CD4-positive, alpha-beta T cell treated with Interferon alpha-2 for 1 hour (primary cell): ENCODE measurements at places on chromosomes 1 and 21.

DNA sequence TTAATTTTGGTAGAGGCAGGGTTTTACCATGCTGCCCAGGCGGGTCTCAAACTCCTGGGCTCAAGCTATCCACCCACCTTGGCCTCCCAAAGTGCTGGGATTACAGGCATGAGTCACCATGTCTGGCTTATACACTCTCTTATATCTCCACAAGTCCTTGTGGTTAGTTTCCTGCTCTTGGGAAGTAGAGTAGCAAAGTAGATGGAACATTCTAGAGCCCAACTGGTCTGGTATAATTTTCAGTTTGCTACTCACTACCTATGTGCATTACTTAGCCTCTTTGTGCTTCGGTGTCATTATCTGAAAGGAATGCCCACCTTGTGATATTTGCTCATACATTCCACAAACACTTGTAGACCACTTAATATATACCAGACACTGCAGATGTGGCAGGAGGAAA lies 96.6 kb upstream of the IPO9 start:
- no peak for DNase-seq

DNA sequence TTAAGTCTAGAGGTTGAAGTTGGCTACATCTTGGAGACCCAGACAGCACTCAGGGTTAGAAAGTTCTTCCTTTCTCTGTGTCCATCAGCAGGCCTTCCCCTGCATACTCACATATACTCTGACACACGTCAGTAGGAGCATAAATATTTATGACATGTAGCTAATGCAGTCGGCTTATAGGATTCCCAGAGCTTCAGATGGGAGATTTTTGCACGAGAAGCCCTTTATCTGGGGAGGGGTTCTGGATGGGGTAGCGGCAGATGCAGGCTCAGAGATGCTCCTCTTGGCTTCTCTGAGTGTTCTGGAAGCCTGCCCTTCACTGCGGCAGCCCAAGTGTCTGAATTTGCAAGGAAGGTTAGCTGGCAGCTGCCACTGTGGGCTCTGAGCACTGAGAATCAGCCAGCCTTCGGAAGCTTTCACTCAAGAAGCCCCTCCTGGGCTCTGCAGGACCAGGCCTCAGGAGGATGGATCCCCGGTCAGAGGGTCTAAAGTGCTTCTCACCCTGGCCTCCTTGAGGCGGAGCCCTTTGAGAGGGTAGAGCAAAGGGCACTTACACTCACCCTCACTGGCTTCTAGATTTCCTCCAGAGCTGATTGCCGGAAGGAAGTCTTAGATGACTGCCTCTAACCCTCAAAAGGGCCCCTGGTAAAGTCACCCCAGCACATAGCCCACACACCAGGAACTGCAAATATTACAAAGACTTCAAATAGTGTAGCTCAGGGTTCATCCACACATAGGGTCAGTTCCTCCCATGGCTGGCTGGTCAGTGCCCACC lies 68.1 kb upstream of the NFASC start:
- no peak for DNase-seq

DNA sequence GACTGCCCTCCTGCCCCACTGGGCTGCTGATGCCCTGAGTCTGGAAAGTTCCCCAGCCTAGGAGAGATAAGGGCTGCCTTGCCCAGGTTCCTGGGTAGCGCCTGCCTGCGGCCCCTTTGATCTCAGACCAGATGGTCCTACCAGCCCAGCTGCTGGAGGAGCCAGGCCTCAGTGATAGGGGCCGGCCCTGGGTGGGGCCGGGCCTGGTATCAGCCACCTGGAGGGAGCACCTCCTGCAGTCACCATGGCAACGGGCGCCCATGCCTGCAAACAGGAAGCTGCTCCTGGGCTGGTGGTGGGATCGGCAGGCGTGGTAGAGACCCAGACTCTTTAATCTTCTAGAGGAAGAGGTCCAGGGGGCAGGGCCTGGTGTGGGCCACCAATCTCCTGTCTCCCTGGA lies 119.7 kb upstream of the WNT4 start:
- no peak for DNase-seq

GRCh38 chr1:226696547-226696946 lies 42.5 kb downstream of the ITPKB start:
- DNase-seq, result no peak

DNA sequence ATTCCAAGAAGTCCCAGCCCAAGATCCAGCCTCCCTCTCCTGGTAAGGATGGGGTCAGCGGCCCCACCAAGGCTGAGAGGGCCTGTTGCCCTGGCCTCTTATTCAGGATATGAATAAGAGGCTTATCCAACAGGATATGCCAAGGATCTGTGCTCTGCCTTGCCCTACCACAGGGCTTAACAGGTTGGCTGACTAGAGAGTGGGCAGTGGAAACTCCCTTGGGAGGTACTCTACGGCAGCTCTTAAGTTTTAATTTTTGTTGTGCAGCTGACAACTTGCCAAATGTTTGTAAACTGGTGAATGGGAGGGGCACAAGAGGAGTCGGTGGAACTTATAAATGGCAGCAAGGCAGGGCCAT lies 16.5 kb upstream of the PIGV start:
- DNase-seq, result no peak

- DNase-seq, result no peak
Measured at GRCh38 chr1:107096690-107097089, 40.2 kb downstream of the PRMT6 start.

DNA sequence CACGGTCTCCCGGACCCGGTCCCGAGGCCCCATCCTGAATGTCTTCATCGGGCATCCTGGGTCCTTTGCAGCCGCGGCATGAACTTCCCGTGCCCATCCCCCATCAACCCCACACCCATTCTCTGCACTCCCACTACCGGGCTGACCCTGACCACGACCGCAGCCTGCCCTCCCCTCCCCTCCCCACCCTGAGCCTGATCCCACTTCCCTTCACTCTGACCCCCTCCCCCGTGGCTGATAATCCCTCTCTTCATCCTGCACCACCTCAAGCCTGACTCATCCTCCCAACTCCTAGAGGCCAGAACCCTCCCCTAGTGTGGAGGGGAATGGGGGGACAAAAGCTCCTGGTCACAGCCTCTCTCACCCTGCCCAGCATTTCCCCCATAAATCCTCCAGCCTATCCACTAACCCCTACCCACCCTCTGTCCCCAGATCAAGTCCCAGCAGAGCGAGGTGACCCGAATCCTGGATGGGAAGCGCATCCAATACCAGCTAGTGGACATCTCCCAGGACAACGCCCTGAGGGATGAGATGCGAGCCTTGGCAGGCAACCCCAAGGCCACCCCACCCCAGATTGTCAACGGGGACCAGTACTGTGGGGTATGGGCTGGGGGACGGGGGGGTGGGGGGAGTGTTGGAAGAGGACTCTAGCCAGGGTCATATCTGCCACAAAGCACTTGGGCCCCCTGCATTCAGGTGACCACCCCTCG lies 602 bp downstream of the SH3BGRL3 start:
- DNase-seq, result no peak

DNA sequence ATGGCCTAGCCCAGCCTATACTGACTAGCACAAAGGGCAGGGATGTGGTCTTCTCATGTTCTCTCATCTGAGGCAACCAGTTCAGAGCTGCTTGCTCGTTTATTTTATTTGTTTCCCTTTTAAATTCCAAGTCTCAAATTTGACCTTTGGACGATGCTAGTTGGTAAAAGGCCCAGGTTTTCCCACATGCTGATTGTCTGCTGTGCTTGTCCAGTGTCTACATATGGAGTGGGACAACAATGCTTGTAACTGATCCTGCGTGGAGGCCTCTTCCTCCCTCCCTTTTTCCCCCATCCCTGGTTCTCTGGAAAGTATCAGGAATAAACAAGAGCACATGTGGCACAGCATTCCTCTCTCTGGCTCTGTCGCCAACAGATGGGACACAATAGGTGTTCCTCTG lies 34.0 kb upstream of the BEND5 start:
- no peak for DNase-seq

- DNase-seq, result no peak
Measured at GRCh38 chr1:21234779-21235178, 55.5 kb downstream of the ECE1 start.

DNA sequence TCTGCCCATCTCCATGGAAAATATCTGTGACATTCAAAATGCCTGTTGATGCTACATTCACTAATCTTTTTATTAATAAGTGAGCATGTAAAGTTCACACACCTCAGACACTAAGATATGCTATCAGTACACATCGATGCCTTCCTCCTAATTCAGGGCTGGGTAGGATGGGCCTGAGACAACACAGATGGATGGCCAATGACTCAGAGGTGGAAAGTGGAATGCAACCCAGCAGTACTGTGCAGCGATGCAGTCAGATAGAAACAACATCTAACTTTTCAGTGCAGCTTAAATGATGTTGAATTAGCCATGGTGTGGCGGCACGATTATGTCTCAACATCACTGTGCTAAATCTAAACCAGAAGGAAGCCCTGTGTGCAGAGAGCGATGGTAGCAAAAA lies 161.6 kb upstream of the KCNJ15 start:
- DNase-seq, result no peak

GRCh38 chr1:33005838-33006421 lies 30.8 kb downstream of the AK2 start:
- DNase-seq, result no peak

- no peak for DNase-seq
Measured at GRCh38 chr1:175207971-175208370, 15.4 kb upstream of the KIAA0040 start.
